ENCODE measurements at places on chromosomes 16 and 17.
A peak's percentile ranks its signal among the peaks of the same experiment; 100 is the strongest.

DNA sequence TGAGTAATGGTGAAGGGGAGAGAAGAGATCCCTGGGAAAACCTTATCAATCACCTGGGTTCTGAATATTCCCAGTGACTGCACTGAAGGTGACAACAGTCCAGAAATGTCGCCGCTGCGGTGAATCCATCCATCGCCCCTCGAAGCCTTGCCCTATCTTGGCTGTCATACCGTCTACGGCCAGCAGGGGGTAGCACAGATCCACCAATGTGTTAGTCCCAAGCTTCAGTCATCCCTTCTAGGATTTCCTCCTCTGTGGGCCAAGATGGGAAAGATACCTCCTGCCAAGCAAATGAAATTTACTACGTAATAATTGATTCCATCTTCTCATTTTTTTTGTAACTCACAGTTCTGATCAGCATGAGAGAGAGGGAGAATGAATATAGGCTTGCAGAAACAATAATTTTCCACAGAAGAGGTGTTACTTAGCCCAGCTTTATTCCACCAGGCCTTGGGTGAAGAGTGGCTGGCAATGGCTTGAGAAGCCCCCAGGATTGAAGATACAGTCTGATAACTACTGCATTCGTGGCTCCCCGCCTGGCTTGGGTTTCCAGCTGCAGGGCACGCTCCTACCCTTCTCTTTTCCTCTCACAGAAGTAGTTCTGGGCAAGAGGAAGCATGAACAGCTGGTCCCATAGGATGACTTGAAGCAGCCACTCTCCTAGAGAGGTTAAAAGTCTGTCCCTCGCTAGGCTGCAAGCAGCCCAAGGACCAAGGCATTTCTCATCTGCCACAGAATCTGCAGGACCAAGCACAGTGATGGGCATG, 2.6 kb upstream of the FMNL1 start:
- DNase-seq = peak; percentile 92

GRCh38 chr16:19812986-19813385, 71.7 kb downstream of the GPRC5B start:
- DNase-seq = no peak

DNA sequence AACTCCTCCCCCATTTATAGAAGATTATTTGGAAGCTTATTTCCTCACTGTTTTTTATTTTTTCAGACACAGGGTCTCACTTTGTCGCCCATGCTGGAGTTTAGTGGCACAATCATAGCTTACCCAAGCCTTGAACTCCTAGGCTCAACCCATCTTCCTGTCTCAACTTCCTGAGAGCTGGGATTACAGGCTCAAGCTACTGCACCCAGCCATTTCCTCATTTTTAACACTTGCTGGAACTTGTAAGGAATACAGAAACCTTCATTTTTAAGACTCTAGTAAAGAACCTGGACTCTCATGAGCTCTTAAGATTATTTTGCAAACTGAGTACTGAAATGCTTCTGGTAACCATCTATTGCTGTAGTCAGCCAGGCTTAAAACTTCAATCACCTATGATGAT, 29.9 kb downstream of the KANSL1 start:
- no peak for DNase-seq

DNA sequence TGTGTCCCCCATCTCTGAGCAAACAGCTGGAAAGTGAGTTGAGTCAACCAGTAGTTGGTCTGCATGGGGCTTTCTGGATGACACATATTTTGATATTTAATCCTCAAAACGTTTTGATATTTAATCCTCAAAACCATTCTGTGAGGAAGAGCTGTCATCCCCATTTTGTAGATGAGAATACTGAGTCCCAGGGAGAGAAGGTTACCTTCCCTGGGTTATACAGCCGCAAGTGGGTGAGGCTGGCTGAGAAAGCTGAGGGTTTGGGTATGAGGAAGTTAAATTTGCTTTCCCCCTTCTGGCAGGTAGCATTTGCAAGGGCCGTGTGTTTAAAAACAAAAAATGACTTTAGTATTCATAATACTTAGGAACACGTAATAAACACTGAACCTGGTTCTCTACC, 447.2 kb downstream of the XYLT1 start:
- DNase-seq = no peak

DNA sequence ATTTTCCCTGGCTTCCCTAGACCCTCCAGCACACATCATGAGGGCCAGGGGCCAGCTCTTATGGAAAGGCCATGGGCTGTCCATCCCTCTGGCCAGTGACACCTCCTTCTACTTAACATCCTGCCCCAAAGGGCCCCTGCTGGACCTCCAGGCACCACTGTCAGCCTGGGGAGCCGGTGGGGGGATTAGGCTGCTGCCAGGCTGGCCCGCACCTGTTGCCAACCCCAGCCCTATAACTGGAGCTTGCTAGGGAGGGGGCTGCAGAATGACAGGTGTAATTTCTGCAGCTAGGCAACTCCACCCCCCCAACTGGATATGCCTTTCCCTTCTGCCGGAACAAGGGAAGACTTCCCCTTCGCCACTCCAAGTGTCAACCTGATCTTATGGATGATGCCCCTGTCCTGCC, 12.5 kb downstream of the RARA start:
- DNase-seq = no peak

DNA sequence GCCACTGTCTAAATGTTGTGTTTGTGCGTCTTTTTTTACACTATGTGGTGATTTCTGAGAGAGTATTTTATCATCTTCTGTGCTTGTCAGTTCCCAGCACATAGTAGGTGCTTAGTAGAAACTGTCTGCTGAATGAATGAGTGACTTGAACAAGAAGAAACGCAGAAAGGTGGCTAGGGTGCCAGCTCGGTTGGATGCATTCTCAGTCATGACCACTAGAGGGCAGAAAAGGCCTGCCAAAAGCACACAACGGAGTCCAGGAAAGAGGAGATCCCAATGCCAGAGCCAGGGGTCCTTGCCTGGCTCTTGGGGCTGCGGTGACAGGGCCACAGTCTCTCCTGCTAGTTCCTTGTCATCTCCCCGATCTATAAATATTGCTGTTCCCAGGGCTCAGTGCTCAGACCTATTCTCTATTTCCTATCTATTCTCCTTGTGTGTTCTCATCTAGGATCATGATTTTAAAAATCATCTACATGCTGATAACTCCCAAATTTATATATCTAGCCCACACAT, 57.3 kb upstream of the CCL1 start:
- peak; percentile 41 for DNase-seq

DNA sequence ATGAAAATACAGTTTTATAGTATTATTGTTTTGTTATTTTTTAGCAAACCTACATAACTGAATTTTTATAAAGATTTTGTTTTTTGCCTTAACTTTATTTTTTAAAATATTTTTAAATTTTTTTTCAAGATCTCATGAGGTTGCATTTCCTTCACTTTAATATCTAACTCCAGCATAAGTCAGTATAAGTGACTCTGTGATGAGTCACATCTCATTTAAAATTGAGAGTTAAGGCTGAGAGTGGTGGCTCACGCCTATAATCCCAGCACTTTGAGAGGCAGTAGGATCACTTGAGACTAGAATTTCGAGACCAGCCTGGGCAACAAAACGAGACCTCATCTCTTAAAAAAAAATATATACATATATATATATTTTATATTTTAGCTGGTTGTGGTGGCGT, 44.0 kb downstream of the NLK start:
- DNase-seq = no peak

- DNase-seq = peak; percentile 13
Measured at GRCh38 chr17:41863074-41863848, 2.0 kb downstream of the KLHL11 start.

GRCh38 chr17:1312261-1312870, 32.9 kb downstream of the TRARG1 start:
- no peak for DNase-seq

- no peak for DNase-seq
Measured at GRCh38 chr16:13118091-13118490, 216.7 kb downstream of the SHISA9 start.

GRCh38 chr17:53804437-53804836, 18.3 kb upstream of the KIF2B start:
- no peak for DNase-seq

DNA sequence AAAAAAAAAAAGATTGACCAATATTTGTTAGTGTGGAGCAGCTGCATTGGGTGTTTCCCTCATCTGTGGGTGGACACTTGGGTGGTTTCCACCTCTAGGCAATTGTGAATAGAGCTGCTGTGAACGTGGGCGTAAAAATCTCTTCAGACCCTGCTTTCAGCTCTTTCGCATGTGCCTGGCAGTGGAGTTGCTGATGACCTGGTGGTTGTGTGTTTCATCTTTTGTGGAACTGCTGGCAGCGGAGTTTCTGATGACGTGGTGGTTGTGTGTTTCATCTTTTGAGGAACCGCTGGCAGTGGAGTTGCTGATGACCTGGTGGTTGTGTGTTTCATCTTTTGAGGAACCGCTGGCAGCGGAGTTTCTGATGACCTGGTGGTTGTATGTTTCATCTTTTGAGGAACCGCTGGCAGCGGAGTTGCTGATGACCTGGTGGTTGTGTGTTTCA, 21.4 kb downstream of the ZC3H18 start:
- DNase-seq = peak; percentile 18

DNA sequence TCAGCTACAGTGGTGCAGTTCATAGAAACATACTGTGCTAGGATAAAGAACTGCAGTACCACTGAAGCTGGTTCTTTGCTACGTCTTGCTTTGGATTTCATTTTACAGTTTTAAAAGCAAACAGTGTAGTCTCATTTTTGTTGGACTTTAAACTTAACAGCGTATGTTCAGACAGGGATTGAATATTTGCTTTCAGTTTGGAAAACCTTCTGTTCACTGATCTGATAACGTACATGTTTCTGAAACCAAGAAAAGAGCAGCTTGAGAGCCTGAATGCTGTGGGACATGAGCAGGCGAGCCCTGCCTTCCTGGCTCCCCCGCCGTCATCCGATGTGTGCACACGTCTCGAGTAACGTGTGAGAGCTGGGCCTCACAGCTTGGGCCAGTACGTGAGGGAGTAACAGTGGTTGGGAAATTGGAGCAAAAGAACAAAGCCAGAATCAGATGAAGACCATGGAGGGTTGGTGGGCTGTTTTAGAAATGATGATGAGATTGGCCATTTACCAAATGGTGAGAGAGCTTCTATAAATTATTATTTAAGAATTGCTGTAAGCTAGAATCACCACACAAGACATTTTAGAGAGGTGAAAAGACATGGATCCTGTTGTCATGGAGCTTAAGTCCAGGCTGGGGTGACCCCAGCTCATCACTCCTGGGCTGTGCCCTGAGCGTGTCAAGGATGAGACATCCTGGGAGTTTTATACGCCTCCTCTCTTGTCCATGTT, 20.8 kb upstream of the CLEC18C start:
- DNase-seq = no peak

- no peak for DNase-seq
Measured at GRCh38 chr17:51995797-51996403, 162.6 kb downstream of the CA10 start.

DNA sequence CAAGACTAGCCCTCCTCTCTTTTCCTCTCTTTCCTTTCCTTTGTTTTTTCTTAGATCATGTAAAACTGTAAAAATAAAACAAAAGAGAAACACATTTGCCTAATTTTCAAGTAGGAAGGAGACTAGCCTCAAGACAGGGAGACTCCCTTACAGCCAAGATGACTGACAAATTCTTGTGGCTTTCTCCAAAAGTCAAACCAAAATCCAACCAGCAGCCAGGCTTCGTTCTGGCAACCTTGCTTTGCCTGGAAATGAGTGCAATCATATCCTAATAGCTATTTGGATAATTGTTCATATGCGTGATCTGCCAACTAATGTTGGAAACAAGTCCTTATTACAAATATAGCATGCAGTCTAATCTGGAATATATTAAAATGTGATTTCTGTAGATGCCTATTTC, 868.9 kb upstream of the SOX9 start:
- DNase-seq = no peak

DNA sequence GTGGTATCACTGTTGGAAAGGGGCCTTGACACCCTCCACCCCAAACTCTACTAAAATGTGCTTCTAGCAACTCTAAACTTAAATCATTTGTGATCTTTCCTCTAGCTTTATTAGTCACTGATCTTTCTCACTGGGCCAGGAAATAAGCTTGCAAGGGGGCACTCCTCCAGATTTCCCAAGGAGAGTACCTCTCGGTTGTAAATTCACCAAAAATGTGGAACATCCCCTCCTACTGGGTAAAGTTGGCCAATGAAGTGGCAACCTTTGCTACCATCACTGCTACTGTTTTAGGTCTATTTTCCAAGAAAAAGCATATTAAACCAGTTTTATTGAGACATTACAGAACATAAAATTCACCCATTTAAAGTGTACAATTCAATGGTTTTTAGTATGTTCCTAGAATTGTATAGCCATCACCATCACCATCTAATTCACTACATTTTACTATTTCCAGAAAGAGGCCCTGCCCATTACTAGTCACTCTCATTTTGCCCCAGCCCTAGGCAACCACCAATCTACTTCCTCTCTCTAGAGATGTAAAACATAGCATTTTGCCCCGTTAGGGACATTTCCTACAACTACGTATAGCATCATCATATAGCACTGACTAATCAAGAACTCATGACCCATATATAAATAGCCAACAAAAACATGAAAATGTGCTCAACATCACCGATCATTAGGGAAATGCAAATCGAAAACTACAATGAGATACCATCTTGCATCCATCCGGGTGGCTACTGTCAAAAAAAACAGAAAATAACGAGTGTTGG, 44.6 kb upstream of the ADCY9 start:
- DNase-seq = no peak

- no peak for DNase-seq
Measured at GRCh38 chr17:45001310-45001709, 33.2 kb upstream of the C1QL1 start.

- DNase-seq = no peak
Measured at GRCh38 chr16:4501071-4501478, 24.9 kb downstream of the HMOX2 start.

DNA sequence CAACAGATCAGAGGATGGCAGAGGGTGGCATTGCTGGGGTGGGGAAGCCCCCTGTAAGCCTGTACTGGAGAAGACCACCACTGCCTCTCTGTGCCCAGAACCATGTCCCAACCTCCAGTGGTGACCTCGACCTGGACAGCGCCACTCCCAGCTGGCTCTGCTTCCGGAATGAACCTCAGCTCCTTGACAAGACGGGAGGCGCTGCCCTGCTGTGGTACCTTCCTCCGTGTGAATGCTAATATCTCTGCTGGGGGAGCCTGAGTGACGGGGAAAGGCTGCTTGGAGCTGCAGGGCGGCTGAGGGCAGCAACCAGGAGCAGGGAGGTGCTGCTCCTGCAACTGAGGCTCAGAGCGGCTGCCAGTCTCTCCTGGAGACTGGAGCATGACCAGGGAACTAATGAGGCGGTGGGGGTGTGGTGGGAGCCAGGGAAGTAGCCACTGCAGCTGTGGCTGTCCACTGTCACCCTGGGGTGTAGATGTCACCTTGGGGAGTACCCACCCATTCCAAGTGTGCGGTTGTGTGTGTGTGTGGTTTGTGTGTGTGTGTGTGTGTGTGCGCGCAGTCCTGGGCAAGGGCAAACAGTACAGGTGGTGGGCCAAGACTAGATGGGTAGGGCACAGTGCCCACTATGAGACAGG, 6.2 kb downstream of the PRCD start:
- no peak for DNase-seq

- DNase-seq = peak; percentile 33
Measured at GRCh38 chr16:31477220-31478216, 5.4 kb upstream of the SLC5A2 start.

- no peak for DNase-seq
Measured at GRCh38 chr16:72110662-72111615, 17.3 kb downstream of the DHX38 start.
